Putamen (tissue), 1 donor: ENCODE measurements at places on chromosomes 7 and 10.

- DNase-seq = peak; percentile 62
Observed at GRCh38 chr7:72235351-72235750, 176.8 kb downstream of the CALN1 start.

GRCh38 chr10:100728928-100729861 lies 16.2 kb upstream of the PAX2 start:
- no peak for DNase-seq

GRCh38 chr10:43706166-43706565 lies 57.5 kb upstream of the ZNF32 start:
- DNase-seq = no peak

GRCh38 chr7:34365011-34365410 lies 293.0 kb upstream of the NPSR1 start:
- no peak for DNase-seq

DNA sequence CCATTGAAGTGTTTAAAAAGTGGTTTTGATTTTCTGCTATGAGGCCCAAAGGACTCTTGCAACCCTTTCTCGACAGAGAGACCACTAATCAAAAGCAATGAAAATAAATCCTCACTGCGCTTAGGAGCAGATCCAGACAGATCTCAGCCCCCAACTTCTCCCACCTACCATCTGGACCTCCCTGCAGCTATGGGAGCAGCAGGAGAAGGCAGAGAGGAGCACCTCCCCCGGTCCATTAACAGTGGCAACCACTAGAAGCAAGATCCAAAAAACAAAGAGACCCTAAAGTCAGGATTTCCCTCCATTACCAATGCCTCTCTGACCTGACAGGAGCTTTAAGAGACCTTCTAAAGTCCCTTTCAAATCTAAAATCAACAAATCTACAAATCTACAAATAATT lies 99.0 kb upstream of the LSM8 start:
- no peak for DNase-seq

DNA sequence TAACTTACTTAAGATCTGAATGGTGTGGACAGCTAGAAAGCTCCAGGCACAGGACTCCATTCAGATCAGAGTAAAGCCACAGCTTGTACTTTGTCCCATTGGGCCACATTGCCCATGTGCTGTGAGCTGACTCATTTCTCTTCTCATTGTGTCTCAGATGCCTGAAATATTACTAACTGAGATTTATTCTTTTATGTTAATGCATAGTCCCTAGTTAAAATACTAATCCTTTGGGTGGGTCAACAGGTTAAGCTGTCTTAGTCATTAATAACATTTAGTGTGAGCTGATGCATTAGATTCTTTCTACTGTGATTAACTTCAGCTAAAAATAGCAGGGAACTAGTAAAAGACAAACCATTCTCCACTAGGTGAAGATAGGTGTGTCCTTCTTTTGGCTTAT lies 104.7 kb upstream of the ARMC3 start:
- DNase-seq = no peak

DNA sequence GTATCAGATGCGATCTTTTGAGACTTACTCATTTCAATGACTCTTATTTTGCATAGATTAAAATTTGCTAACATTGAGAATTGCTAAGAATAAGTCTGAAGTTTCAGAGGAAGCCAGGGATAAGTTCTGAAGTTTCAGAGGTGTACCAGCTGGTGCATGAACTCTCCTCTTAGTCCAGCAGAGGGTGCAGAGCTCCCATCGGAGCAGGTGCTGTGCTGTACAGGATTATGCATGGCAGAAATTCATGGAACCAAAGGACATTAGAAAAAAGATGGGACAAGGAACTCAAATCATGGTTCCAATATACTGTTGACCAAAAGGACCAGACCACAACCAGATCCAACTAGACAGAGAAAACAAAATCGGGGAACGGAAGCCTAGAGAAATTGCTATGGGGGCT lies 41.9 kb downstream of the MGAM2 start:
- DNase-seq = no peak

GRCh38 chr7:106110885-106111654 lies 1.0 kb downstream of the SYPL1 start:
- DNase-seq = peak; percentile 40

- no peak for DNase-seq
Observed at GRCh38 chr10:46025406-46025805, 5.0 kb downstream of the NCOA4 start.

DNA sequence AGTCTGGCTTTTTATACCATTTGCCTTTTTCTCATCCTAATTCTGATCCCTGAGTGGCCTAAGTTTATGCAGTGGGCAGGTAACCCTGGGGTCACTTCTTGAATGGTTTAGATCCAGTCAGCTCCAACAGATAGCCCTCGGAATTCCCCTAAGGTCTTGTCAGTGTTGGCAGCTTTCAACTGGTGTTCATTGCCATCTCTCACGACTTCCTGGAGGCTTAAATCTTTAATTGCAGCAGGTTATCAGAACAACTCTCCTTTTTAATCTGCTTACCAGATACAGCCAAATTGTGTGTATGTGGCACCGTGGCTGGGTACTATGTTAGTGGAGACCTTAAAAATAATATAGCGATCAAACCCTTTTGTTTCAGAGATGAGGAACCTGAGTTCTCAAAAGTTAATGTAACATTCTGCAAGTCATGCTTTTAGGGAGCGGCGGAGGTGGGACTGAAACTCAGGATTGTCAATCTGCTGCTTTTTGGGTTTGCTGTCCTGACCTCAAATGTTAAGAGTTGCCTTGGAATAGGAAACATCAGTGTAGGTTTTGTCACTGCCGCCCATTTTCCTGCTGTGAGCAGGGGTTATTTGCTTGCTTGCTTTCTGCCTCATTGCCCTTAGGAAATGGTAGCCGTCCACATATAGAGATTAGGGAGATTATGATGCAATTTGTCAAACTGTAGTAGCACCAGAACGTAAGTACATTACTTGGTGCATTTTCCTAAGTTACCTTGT lies 818 bp downstream of the DLD start:
- no peak for DNase-seq

DNA sequence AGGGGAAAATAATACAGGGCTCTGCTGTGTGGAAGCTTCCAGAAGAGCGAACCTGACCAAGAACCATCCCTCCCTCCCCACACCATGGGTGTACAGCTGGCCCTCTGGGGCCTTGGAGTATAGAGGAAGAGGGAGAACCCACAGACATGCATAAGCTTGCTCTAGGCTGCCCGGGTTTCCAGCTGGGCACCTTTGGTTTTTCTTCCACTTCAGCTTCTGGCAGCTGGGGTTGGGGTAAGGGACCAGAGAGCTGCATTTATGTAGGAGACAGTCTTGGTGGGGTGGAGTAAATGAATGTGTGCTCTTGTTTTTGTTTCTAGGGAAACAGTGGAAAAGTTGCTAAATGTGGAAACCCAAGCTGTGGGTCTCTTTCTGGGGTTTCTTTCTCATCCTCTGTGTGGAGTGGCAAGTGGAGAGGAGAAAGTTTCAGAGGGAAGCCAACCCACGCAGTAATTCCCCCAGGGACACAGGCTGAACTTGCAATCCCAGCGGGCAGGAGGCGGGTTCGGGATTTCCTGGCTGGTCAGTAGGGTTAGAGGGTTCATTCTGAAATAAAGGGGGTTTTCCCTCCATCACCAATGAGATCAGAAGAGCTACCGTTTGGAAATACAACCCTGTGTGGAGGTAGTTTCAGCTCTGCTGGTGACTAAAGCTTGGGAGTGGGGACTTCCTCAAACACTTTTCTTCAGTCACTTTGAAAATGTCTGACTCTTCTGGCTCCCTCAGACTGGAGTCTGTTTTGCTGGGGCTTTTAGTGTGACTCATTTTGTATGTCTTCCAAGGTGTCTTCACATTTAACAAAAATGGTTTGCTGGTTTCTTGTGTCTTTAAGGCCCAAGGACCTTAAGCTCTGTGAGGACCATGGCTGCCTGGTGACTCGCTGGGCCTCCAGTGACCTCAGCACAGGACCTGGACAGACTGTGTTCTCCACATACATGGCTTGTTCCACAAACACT lies 22.2 kb upstream of the SRGN start:
- DNase-seq = no peak

GRCh38 chr10:127266431-127266830 lies 70.0 kb upstream of the INSYN2A start:
- no peak for DNase-seq

- no peak for DNase-seq
Observed at GRCh38 chr10:126561921-126562680, 108.4 kb downstream of the C10orf90 start.
